ENCODE measurements at places on chromosomes 5 and 9.

DNA sequence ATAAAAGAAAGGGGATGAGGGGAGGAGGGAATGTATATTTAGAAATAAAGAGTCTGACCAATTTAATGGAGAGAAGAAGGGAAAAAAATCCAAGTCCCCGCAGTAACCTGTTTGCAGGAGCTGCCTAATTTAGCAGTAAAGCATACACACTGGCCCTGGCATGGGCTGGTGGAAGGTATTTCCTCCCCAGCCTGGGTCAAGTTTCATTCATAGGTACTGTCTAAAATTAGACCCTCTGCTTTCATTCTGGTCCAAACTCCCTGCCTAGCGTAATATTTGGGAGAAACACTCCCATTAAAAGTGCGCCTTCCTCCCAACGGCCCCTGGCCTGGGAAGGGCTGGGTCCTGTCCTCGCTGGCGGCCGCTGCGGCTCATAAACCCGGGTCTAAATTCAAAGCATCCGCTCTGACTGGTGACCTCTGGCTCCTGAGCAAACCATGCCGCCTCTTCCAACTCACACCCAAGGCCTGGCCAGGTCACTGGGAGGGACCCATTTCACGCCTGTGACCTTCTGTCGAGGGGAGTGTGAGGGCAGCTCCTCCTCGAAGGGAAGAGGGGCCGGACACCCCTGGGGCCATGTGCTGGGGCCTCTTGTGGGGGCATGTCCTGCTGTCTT is 123.2 kb downstream of the FGF18 start:
- no peak for DNase-seq

- no peak for DNase-seq
These were observed 456.4 kb downstream of the GADD45G start for GRCh38 chr9:90061187-90061586.

- DNase-seq = no peak
These were observed 36.2 kb upstream of the PRDM12 start for GRCh38 chr9:130627896-130628792.

DNA sequence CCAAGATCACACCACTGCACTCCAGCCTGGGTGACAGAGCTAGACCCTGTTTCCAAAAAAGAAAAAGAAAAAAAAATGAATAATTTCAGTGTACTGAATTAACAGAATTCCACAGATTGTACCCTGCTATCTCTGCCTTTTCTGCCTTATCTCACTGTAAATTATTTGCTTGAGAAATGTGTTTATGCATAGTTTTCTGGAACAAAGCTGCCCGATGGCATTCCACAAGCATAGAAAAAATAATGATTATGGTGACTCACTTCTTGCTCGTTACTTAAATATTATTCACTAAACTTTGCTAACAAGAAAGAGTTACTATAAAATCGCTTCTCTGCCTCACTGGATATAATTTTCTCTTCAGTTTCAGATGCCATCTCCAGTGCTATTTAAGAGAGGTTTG is 88.7 kb upstream of the FAM169A start:
- DNase-seq = no peak

GRCh38 chr9:27602954-27603353 is 29.7 kb upstream of the C9orf72 start:
- DNase-seq = no peak
